Cardiac septum (tissue), 1 donor: ENCODE measurements at places on chromosomes 5 and 9. TPM values are rescaled to one million over a fixed set of nuclear protein-coding genes. Genes with fewer than 3 reads are reported as not detected.

- no peak for DNase-seq
Measured at GRCh38 chr9:107212613-107213012, 70.5 kb upstream of the RAD23B start.

- DNase-seq, result no peak
Measured at GRCh38 chr9:136372561-136373299, 739 bp downstream of the CARD9 start.

CDHR2 gene
- total RNA-seq, result 0.51 TPM

TTF1 gene
- 16.5 TPM for total RNA-seq

DNA sequence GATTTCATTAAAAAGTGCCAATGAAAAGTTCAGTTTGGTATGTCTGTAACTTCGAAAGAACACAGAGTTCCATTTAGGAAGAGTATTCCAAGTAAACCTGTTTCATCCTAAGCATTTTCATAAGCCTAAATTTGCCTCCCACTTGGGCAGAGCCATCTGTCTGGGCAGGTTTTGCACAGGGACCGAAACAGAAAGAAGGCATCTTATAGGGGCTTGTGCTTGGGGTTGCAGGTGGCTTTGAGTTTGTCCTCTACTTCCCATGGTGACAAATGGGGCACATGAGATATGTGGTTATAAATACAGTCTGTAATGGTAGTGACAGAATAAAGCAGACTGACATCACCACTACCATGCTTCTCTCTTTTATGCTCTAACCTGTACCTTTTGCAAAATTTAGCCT, 63.7 kb downstream of the MCTP1 start:
- no peak for DNase-seq

GRCh38 chr9:12889402-12890106, 114.7 kb downstream of the LURAP1L start:
- no peak for DNase-seq

- no peak for DNase-seq
Measured at GRCh38 chr5:95595289-95595931, 24.5 kb upstream of the GPR150 start.

GRCh38 chr5:177372034-177372896, 12.0 kb upstream of the SLC34A1 start:
- no peak for DNase-seq

- no peak for DNase-seq
Measured at GRCh38 chr5:108620516-108620915, 127.2 kb upstream of the FER start.

- DNase-seq, result no peak
Measured at GRCh38 chr9:17017931-17018491, 116.8 kb upstream of the CNTLN start.

DNA sequence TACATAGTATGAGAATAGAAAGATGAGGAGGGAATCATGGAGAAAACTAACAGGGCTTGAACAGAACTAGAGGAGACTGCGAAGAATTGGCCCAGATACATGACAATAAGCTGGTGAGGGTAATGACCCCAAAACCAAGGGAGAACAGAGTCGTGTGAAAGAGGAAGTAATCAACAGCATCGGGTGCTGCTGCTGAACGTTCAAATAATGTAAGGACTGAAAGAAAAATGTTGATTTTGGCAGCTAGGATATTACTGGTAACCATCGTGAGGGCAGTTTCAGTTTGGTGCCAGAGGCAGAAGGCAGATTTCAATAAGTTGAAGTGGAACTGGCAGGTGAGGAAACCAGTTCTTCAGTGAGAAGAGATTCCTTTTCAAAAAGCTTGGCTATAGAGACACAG, 66.8 kb upstream of the SMC2 start:
- DNase-seq, result no peak

CNTFR gene
- 1.1 TPM for total RNA-seq

DAB2IP gene
- total RNA-seq, result 60.3 TPM

DNA sequence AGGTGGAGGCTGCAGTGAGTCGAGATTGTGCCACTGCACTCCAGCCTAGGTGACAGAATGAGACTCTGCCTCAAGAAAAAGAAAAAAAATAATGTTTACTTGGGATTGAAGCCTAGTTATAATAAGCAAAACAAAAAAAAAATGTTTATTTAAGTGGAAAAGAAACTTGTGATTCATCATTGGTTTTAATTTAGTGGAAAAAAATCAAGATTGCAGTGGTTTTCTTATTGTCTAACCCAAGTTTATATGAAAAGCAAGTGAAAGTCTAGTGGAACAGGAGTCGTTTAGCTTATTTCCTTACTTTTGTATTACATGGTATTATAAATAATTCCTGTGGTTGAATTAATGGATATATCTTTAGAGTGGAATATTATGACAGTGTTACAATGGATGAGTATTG, 8.4 kb downstream of the CNOT8 start:
- DNase-seq, result no peak

- DNase-seq, result no peak
Measured at GRCh38 chr9:82588301-82589180, 474.4 kb downstream of the RASEF start.

GRCh38 chr9:135320943-135321342, 158.6 kb upstream of the PPP1R26 start:
- DNase-seq, result no peak

GRCh38 chr5:115179394-115180164, 9.9 kb upstream of the TRIM36 start:
- no peak for DNase-seq

DNA sequence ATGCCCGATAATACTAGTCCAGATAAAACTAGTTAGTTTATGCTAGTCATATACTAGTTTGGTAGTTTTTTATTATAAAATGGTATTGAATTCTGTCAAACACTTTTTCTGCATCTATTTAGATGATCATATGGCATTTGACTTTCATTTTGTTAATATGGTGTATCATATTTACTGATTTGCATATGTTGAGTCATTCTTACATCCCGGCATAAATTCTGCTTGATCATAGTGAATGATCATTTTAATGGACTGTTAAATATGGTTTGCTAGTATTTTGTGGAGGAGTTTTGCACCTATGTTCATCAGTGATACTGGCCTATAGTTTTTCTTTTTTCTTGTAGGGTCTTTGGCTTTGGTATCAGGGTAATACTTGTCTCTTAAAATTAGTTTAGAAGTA, 365.6 kb downstream of the TAF11L14 start:
- no peak for DNase-seq

DNA sequence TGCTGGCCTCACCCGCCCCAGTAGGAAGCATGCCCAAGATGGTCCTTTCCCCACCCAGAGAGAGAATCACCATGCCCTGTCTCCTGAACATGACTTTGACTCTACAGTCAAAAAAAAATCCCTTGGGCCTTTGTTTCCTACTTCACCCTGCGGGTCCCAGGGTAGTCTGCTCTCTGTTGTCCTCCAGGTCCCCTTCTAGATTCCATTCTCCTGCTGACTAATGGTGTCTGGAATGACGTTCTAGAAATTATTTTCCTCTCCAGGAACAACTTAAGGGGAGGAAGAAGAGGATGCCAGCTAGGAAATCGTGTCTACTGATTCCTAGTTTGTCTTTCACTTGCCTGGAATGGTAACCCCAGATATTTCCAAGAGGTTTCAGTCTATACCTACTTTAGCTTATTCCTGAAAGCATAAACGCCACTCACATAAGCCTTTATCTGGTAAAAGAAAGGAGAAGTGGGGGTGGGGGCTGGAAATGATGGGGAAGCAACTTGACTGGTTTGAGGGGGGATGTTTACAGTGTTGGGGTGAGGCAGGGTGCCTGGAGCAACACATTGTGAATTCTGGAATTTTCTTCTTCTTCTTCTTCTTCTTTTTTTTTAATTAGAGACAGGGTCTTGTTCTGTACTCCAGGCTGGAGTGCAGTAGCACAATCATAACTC, 93.9 kb downstream of the SNX18 start:
- DNase-seq, result no peak

- no peak for DNase-seq
Measured at GRCh38 chr5:74294231-74294705, 346.3 kb downstream of the ENC1 start.

DNA sequence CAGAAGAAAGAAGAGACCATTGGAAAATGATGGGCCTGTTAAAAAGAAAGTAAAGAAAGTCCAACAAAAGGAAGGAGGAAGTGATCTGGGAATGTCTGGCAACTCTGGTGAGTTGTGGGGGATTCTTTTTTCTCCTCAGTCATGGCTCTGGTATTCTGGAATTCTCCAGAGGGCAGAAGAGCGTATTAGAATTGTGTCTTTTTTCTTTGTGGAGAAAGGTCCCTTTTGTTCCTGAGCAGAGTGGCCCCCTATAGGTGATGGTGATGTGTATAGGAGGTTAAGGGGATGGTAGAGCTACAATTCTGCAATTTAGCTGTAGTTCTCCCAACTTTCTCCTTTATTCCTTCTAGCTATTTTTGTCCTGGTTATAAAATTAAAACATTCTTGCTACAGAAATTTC, 1.6 kb upstream of the DHFR start:
- no peak for DNase-seq

VPS13A gene
- 50.2 TPM for total RNA-seq

SLC6A18 gene
- total RNA-seq, result not detected

DNA sequence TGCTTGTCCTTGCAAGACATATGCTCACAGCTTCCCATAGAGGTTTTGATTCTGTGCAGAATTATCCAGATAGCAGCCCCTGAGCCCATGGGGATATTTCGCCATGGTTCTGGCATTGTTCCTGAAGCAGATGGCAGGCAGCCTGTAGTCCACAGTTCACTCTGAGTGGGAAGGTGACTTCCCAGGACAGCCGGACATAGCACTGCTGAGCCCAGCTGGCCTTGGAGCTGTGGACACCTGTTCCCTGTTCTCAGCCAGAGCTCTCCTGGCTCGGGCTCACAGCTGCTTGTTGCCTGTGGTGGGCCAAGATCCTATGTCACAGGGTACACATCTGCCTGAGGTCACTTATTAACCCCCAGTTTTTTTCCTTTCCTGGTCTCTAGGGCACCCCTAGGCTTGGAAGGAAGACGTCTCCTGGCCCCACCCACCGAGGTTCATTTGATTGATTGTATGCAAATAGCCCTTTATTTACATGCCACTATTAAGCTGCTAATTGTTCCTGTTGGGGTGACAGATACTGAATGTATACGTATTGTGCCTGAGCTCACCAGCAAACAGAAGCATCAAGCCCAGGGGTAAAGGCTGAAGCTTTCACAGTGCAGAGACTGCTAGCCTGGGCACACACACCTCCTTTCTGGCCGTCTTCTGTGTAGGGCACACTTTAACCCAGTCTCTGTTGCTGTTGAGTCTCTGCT, 96.6 kb upstream of the DMRT1 start:
- DNase-seq, result peak; percentile 82

FAM151B gene
- total RNA-seq, result 2.1 TPM

DNA sequence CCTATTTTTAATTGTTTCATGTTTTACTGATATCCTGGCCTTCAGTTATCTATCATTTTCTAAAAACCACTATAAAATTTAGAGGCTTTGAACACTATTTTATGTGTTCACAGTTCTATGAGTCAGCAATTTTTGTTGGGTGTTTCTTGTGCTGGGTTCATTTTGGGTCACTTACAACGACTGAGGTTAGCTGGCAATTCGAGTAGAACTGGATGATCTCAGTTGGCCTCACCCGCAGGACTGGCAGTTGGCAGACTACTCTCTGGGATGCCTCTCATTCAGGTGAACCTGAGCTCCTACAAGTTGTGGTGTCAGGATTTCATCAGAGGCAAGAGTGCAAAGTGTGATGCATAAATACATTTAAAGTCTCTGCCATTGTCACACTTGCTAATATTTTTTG, 151.0 kb upstream of the PAPPA start:
- no peak for DNase-seq

GRCh38 chr5:4857761-4858160, 282.4 kb upstream of the ADAMTS16 start:
- DNase-seq, result no peak

GNA14 gene
- 2.7 TPM for total RNA-seq

DNA sequence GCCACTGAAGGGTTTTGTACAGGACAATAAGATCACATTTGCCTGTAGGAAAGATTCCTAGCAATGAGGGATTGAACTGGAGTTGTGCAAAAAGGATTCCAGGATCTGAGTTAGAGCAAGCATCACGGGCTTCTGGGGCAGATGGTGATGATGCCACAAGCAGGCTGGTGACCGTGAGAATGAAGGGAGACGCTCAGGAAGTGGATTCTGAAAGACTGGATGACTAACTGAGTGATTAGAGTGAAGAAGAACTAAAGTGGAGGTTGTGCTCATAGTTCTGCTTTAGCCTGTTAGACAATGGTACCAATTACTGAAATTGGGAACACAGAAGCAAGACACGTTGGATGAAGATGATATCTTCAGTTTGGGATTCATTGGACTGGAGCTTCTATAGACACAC, 168.2 kb downstream of the CD180 start:
- DNase-seq, result no peak

TMEM215 gene
- total RNA-seq, result not detected

- DNase-seq, result no peak
Measured at GRCh38 chr5:41681840-41682239, 171.4 kb upstream of the PLCXD3 start.

DNA sequence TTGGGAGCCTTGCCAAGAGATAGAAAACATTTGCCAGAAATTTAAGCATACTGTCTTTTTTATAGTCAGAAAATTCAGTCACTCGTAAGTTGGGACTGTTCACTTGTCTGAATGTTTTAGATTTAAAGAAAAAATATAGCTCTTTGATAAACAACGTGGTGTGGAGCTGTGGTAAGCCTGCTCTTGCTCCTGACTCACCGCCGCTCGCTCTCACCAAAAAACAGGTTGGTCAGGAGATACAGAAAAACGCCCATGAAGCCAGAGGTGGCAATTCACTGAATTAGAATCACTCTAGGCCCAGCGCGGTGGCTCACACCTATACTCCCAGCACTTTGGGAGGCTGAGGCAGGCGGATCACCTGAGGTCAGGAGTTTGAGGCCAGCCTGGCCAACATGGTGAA, 6.2 kb downstream of the LNPEP start:
- no peak for DNase-seq

RLN1 gene
- 0.32 TPM for total RNA-seq

DNA sequence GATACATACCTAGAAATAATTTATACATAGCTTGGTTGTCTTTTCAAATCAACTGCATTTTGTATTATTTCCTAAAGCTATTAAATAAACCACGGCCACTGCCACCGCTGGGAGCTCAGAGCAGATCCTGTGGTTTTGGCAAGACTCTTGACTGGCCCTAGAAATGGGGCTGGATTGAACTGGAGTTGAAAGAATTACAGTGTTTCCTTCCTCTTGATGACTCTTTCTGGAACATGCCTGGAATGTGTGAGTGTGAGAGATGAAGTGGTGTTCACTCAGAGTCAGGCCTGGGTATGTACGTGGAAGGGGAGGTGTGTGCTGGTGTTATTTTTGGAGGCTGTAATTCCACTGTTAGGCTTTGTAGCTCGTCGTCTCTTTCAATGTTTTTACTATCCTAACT, 45.9 kb downstream of the TEK start:
- no peak for DNase-seq

EIF4E1B gene
- total RNA-seq, result not detected

DNA sequence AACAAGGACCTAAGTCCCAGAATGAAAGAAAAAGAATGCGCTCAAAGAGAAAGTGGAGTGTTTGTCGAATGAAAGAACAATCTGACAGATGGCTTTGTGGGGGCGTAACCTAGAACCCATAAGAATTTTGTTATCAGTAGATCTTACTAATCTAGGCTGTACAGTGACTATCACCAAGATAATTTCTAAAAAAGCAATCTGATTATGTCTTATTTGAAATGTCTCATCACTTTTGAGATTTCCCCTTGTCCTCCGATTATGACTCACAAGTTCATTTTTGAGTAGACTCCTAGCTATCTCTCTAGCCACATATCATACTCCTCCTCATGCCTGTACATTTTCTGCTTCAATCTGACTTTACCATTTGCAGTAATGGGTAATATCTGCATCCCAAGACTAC, 135.6 kb upstream of the SMARCA2 start:
- no peak for DNase-seq
